ENCODE measurements at places on chromosomes 4 and X.

- no peak for DNase-seq
Measured at GRCh38 chr4:134773497-134774000, 572.0 kb upstream of the PABPC4L start.

DNA sequence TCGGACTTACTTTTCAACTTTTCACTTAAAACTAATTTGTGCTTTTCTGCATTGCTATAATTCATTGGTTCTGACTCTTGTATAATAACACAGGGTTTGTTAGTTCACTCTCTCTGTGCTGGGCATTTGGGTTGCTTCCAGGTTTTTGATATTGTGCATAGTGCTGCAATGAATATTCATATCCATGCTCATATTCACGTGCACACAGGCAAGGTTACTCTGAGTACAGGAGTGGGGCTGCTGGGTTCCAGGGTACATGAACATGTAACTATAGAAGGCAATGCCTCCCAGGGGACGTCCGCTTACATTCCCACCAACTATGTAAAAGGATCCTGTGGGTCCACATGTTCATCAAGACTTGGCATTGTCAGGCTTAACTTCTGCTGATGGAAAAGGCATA lies 117.2 kb downstream of the ADGRA3 start:
- DNase-seq, result no peak

GRCh38 chr4:60897415-60897814 lies 302.7 kb upstream of the ADGRL3 start:
- no peak for DNase-seq

- no peak for DNase-seq
Measured at GRCh38 chrX:16666541-16666940, 16.6 kb downstream of the S100G start.

- DNase-seq, result no peak
Measured at GRCh38 chrX:427812-428725, 41.4 kb upstream of the PPP2R3B start.

DNA sequence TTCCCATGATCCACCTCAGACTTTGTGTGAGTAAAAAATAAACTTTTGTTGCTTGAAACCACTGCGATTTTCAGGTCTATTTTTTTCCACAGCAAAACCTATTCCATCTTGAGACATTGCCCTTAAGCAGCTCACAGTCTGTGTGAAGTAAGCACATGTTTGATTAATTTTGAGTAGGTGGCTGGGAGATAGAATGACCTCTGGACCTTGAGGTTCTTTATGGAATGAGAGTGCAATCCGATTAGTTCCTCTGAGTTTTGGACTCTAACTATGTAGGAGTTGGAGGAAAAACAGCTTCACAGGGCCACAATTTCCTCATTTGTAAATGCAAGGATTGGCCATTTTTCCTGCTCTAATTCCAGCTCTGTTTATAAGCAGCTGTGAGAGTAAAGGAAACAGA lies 234.1 kb upstream of the IGFBP7 start:
- DNase-seq, result no peak

- DNase-seq, result no peak
Measured at GRCh38 chrX:111581086-111581485, 69.6 kb downstream of the SERTM2 start.
